ENCODE measurements at places on chromosomes 11 and 22.

- no peak for DNase-seq
Observed at GRCh38 chr11:45543808-45544422, 121.5 kb downstream of the CHST1 start.

DNA sequence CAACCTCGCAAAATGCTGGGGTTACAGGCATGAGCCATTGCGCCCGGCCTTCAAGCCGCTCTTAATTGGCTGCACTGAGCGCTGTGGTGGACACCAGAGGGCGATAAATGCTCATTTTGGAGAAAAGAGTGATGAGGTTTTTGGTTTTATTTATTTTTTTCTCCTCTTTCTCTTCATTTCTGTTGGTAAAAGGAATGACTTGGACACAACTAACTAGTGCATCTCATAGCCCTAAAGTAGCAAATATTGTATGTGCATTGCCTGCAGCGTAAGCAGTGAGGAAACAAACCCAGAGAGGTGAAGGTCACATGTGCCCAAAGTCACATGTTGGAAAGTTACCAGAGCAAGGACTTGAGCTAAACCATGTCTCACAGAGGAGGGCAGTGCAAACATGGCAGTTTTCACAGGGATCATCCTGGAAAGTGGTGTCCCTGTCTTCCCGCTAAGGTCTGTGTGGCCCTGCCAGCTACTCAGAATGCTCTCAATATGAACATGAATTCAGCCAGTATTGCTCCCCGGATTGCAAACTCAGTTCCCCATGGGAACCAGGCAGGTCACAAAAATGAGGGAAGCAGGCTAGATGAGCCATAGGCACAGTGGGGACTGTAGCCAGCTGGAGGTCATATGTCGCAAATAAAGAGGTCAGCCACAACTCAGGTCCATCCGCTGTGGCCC lies 8.6 kb upstream of the CD82 start:
- no peak for DNase-seq

DNA sequence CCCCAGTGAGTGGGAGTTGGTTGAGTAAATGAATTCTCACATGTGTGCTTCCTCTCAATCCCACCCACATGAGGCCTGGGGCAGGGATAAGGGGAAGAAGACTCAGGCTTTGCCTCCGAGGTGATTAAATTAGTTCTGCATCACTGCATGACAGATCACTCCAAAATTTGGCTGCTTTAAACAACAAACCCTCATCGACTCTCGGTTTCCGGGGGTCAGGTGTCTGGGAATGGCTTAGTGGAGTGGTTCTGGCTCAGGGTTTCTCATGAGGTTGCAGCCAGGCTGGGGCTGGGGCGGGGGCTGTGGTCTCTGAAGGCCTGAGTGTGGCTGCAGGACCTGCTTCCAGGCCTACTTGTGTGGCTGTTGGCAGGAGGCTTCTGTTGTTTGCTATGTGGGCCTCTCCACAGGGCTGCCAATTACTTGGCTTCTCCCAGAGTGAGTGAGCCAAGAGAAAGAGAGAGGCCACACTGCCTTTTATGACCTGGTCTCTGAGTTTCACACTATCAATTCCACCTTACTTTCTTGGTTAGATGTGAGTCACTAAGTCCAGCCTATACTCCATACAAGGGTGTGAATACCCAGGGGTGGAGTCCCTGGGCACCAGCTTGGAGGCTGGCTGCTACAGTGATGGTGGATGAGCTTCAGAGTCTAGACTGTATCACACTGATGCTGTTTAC lies 15.9 kb downstream of the MOGAT2 start:
- DNase-seq = no peak

- DNase-seq = no peak
Observed at GRCh38 chr11:93783765-93784144, 327 bp upstream of the MED17 start.

- DNase-seq = no peak
Observed at GRCh38 chr22:28029201-28029948, 110.3 kb upstream of the PITPNB start.

GRCh38 chr11:75453916-75454655 lies 21.1 kb upstream of the KLHL35 start:
- no peak for DNase-seq

GRCh38 chr11:116427903-116428637 lies 344.7 kb downstream of the BUD13 start:
- no peak for DNase-seq

DNA sequence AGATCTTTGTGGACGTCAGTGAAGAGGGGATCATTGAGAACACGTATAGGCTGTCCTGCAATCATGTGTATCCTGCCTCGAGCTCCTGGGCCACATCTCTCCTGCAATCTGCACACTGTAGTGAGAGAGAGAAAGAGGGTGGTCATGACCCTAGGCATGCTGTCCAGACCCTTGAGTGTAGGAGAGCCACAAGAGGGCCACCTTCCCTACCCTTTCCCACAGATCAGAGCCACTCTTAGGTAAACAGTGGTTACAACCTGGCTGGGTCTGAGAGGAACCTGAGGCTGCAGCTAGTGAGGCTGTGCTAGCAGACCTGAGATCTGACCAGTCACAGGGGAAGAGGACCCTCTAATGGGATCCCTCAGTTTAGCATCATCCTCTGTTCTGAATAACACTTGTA lies 3.9 kb upstream of the IL18BP start:
- DNase-seq = no peak

DNA sequence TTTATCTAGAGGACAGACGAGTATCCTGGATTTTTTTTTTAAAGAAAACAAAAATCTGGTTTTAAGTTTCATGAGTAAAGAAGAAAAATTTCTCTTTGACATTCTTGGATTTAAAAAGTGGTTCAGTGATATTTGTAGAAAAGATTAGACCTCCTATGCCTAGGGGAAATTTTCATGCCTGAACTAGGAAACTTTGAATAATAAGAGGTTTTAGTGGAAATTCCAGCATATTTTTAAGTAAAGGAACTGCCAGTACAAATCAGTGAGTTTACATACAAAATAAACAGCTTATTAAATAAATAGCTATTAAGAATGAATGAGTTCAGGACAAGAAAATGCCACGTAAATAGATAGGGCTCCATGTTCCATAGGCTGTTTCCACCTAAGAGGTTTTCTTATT lies 17.5 kb downstream of the JAM3 start:
- DNase-seq = no peak

DNA sequence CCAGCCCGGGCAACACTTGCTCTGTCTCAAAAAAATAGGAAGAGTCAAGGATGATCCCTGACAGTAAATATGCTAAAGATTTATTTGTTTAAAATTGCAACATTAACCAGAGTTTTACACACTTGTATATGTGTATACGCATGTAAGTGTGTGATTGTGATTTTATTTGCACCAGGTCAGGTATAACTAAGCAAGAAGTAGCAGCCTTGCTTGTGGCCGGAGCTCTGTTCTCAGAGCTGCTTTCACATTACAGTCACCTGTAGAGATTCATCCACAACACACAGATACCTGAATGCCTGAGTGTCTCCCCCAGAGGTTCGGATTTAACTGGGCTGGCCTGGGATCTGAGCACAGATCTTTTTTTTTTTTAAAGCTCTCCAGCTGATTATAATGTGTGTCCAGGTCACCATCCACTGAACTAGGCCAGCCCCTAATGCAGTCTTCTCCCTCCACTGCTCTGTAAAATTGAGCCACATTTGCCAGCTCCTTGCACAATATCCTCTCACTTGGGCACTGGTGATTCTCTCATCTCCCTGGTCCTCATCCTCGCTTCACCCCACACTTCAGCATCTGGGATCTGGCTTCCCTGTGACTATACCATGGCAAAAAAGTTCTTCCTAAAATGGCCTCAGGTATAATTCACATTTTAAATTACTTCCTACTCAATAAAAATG lies 48.3 kb downstream of the LIF start:
- DNase-seq = no peak

DNA sequence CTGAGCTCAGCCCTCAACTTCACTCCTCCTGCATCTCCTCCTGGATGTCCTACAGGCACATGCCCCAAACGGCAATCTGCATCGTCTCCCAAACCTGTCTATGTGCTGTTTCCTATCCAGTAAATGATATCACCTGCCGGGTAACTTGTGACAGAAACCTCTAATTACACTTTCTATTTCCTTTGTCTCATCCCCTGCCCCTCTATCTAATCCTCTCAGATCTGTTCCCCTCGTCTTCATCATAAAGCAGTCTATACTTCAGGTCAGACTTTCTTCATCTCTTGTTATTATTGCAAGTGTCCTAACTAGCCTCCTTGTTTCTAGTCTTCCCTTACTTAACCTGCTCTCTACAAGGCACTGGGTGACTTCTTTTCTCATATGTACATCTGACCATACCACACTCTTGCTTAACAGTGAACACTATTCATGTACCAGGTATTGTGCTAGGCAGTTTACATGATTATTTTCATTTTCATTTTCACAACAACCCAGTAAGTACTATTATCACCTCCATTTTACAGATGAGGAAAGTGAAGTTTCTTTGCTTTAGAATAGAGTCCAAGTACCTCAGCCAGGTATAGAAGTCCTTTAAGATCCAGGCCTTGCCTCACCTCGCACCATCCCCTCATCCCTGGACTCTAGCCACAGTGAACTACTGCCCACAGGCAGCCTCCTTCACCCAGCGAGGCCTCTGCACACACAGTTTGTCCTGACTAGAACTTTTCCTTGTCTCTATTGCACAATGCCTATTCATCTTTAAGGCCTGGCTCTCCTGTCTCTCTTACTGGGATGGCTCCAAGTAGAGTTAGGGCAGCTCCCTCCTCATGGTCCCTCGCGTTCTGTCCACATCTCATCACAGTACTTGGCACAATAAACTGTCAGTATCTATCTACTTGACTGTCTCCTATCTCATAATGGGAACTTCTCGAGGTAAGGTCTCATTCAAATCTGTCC lies 22.1 kb upstream of the UCP3 start:
- DNase-seq = no peak

DNA sequence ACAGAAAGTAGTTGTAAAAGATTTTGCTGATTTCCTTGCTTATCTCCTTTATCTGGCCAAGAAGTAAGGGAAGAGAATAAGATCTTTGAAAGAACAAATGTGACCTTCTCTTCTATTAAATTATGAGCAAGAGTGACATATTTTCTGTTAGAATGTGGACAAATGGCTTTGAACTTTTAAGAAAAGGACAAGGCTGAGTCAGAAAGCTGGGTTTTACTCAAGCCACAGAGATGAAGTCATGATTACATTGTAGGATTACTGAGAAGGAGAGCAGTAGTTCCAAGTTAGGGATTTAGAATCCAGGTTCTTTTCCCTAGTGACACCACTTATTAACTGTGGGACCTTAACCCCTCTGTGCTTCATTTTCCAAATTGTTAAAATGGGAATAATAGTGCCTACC lies 13.5 kb downstream of the CCDC90B start:
- DNase-seq = no peak

DNA sequence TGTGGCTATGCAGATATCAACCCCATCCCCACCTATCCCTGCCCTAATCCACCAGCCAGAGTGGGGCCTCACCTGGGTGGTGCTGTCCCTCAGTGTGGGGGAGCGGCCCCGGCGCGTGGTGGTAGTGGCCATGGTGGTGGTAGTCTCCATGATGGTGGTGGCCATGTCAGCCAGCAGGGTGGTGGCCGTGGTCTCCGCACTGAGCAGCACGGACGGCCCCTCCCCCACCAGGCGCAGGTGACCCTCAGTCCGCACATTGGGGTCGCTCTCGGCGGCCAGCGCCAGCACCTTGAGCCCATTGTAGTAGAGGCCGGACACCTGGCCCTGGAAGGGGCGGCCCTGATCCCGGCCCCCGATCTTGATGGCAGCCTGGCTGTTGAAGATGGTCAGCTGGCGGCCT lies 31.7 kb downstream of the SLC22A12 start:
- no peak for DNase-seq

GRCh38 chr11:125111001-125111342 lies 454 bp downstream of the TMEM218 start:
- no peak for DNase-seq

DNA sequence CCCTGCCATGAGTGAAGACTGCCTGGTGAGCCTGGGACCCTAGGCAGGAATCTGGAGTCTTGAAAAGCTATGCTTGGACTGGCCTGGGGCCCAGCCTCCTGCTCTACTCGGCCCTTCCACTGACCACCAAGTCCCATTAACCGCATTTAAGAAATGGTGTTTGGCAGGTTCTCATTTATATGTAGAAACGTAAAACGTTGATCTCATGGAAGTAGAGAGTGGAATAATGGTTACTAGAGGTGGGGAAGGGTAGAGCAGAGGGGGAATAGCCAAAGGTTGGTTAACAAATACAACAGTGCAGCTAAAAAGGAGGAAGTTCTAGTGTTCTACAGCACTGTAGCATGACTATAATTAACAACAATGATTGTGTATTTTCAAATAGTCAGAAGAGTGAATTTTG lies 72.9 kb upstream of the EED start:
- no peak for DNase-seq

DNA sequence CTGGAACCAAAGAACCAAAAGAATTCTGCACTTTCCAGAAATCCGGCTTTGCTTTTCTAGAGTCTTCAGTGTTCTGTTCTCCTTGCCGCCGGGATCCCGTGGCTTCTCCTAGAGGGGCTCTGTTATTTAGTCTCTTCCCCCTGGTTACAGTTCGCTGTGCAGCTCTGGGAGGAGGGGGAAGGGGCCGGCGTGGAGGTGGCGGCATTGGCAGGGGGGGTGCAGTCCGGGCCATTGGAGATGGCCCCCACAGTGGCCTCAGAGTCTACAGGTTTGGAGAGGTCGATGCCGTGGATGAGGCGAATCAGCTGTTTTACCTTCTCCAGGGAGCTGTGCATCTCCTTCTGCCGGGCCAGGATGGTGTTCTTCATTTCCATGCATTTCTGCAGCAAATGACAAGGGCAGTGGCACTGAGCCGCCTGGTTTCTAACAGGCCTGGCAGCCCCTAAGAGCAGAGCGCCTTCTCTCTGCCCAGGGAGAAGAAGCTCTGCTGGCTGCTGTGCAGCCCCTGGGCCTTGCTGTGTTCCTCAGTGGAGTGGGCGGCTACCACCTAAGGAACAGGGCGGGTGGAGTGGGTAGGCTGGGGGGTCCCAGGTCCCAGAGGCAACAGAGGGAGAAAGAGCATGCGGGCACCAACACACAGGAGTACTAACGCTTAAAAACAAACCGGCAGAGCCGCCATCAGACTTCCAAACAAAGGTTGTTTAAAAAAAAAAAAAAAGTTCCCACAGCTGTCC lies 11.6 kb downstream of the LARGE2 start:
- no peak for DNase-seq

GRCh38 chr22:27919942-27920755 lies 1.1 kb upstream of the PITPNB start:
- DNase-seq = no peak

DNA sequence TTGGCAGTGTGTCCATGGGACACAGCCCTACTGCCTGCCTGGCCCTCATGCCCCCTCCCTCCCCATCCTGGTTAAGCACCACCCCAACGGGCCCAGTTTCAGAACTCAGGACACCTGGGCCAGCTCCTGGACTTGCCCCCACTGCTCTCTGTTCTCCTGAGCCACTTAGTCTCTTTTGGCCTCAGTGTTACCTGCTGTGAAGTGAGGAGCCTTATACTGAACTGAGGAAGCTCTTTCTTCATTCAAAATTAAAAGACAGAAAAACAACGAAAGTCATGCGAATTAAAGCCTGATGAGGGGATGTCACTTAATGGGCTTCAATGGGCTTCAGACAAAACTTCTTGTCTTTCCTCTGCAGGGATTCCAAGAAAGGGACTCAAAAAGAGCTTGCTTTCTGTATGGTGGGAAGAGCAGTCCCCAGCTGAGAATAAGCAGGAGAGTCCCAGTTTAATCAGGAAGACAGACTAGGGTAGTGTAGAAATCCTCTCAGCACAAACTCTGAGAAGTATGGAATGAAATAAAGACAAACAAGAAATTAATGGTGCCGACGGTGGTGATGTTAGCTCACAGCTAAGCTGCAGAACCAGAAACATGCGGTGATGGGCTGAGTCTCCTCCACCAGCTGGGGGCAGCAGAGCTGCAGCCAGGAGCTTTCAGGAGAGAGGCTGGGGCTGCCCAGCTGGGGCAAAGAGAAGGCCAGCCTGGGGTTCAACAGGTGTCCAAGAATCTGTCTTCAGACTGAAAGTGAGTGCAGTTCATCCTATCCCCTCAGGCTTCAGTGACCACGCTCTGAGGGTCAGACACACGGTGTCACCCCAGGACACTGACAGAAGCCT lies 101.0 kb downstream of the GGTLC2 start:
- no peak for DNase-seq

Measured in stimulated activated CD4-positive, alpha-beta T cell treated with anti-CD3 and anti-CD28 coated beads, Interleukin-1b, Interleukin-23, amount 100 ng/mL, for 24 hours (primary cell).